HCEC 1CT (cell line): ENCODE measurements at places on chromosomes 16 and 17.

- DNase-seq: no peak
Observed at GRCh38 chr17:50256826-50257618, 17.2 kb upstream of the TMEM92 start.

GRCh38 chr17:41073676-41074075 is 8.0 kb upstream of the KRTAP2-4 start:
- no peak for DNase-seq

DNA sequence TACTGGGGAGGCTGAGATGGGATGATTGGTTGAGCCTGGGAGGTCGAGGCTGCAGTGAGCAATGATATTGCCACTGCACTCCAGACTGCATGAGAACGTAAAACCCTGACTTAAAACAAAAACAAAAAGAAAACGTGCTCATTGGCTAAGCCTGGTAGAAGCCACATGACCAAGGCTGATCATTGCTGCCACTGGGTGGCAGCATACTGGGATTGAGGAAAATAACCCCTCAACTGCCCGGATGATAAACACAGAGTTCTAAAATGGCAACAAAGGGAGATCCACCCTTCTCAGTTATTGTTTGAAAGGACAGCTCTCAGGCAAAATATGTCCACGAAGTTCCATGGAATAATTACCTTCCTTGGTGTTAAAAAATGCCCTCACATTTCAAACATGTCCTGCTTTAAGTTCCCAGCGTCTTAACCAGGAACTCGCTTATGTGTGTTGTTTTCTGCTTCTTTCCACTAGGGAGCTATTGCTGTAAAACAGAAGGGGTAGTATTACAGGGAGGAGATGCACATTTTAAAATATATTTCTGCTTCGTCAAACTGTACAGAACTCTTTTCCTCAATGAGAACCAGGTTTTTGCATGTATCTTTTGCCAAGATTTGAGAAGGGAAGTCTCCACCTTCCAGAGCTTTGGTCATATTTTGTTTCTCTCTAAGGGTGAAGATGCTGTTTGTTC is 675.3 kb downstream of the MAF start:
- no peak for DNase-seq

GRCh38 chr16:78703936-78704335 is 604.5 kb downstream of the WWOX start:
- DNase-seq: no peak

DNA sequence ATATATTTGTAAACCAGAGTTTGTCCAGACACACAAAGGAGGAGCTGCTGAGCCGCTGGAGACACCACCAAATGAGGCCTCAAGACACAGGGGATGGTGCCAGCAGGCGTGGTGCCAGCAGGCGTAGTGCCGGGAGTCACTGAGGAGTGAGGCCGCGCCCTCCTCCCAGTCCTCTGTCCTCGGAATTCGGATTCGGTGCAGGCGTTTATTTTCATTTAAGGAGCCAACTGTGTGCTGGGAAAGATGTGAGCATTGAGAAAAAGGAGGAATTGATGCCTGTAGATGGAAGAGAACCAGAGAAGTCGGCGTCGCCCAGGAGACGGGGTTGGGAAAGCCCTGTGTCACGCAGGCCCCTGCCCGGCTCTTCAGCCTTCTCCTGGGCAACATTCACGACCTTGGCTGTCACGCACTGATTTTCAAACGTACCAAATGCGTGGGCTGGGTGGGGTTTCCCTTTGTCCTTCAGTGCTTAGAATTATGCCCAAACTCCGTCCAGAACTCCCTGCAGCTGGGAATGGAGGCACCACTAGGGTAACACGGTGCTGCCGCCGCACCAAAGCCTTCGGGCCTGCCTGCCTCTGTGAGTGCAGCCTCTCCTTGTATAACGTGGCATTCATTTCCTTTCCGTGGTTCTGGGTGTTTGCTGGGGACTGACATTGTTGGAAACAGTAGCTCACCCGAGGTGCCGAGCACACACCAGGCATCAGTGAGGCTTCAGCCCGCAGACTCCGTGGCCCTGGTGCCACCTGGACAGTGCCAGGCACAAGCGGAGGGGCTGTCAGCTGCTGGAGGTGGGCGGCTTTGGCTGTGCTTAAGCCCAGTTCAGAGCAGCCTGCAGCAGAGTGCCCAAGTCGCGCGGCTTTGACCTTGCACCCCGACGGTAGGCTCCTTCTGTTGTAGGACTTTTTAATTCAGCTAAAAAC is 49.0 kb upstream of the CHMP6 start:
- DNase-seq: no peak

GRCh38 chr17:79020631-79021301 is 3.2 kb upstream of the C1QTNF1 start:
- no peak for DNase-seq
